ENCODE measurements at places on chromosomes 2 and 18.

- DNase-seq, result no peak
These were observed 1.6 kb downstream of the INHBB start for GRCh38 chr2:120347396-120348060.

DNA sequence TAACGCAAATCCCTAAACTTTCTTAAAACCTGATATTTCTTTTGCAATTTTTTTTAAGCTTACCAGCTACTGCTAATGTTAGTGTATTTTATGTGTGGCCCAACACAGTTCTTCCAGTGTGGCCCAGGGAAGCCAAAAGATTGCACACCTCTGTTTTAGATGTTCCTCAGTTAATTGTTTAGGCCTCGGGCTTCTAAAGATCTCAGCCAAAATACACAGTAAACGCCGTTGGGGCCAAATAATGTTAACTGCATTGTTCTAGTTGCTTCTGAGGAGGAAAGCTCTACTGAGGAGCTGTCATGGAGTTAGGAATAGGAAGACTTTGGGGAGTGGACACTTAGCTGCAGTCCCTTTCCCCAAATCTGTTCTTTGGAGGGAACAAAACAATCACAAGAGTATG lies 2.0 kb downstream of the HSPE1 start:
- DNase-seq, result no peak

- no peak for DNase-seq
These were observed 92.7 kb downstream of the WDSUB1 start for GRCh38 chr2:159193791-159194190.

DNA sequence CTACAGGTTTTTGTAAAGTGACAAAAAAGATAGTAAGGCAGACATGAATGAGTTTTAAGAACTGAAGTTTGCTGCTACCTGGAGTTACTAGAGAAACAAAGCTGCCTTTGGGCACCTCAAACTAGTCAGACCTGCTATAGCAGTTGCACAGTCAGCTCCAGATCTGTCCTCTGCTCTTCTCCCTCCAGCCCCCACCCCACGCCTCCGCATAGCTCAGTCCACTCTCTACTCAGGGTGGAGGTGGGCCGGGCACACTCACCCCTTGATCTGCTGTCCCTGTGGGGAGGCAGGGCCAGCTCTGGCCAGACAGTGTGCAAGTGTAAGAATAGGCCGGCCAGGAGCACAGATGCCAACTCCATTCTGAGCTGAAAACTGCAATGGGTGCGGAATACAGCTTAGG lies 4.1 kb downstream of the SERTAD2 start:
- DNase-seq, result no peak

DNA sequence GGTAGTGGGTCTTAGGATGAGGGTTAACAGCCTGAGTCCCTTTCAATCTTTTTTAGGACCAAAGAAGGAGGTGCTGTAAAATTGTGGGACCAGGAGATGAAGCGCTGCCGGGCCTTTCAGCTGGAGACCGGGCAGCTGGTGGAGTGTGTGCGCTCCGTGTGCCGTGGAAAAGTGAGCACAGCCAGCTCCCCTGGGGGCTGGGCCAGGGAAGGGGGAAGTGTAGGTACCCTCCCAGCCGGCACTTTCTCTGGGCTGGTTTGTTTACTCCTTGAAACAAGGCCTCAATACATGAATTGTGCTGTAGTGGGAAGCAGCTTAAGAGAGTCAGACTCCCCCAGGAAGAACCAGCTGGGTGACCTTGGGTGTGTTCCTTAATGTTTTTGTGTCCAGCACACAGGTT lies 90.1 kb downstream of the RTN4 start:
- no peak for DNase-seq

DNA sequence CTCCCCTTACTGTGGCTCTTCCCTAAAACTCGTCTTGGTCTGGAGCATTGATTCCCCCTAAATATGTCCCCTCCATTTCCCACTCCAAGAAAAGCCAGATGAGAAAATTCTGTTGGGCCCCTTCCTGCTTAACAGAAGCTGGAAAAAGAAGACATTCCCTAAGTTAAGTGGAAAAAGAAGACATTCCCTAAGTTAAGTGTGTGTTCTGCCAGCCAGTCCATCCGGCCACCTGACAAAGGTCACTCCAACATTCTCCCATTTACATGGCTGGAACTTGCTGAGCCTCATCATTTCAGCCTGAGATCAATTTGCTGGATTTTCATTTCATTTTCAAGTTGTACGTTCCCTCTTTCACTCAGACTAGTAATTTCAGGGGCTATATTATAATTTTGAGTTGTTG lies 52.0 kb downstream of the LYPD1 start:
- DNase-seq, result no peak

- DNase-seq, result no peak
These were observed 41.8 kb upstream of the ASPRV1 start for GRCh38 chr2:70003093-70003830.

- peak; percentile 49 for DNase-seq
These were observed 3.5 kb upstream of the TUBB6 start for GRCh38 chr18:12304351-12305210.

- DNase-seq, result peak; percentile 72
These were observed 107.3 kb upstream of the MGAT5 start for GRCh38 chr2:134146620-134147019.

GRCh38 chr18:28963481-28963880 lies 786.6 kb upstream of the CDH2 start:
- peak; percentile 11 for DNase-seq

DNA sequence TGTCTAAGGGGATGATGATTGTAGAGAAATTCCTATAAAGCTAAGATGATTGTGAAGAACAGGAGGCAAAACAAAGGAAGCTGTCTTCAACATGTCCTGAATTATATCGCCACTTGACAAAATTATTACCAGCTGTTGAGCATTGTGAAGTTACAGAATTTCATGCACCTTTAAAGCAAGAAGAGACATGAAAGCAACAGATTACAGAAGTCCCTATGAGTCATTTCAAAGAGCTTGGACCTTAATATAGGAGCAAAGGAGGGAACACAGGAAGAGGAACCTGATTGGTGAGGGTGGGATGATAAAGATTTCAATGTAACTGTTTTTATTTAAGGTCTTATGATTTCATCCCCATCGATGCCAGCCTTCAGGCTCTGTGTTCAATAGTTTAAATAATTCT lies 526.9 kb upstream of the HNMT start:
- no peak for DNase-seq

GRCh38 chr2:118844261-118845004 lies 3.0 kb downstream of the EN1 start:
- no peak for DNase-seq

- no peak for DNase-seq
These were observed 326.2 kb upstream of the LRATD1 start for GRCh38 chr2:14306268-14306861.

DNA sequence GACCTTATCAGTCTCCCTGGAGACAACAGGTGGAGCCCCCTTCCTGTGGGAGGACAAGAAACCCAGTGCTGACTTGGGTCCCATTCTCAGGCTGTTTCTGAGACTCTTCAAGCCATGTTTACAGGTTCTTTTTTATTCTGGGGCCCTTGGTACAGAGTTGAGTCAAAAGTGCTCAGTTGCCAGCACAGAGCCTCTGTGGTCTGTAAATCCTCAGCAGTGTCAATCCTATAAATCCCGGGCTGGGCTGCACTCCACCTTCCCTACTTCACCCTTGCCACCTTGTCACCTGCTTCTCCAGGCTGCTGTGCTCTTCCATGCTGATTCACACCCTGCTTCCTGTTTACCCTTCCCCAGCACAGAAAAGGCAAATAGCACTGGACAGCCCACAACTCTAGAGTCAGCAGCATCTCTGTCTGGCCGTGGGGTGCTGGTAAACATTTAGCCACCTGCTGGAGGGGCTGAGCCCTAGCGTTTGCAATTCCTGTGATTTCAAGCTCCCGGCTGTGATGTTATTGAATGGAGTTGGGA lies 74.7 kb downstream of the TNFRSF11A start:
- DNase-seq, result no peak

- DNase-seq, result no peak
These were observed 40.5 kb downstream of the MYO3B start for GRCh38 chr2:170218456-170218855.

GRCh38 chr18:10946058-10946457 lies 203.3 kb downstream of the PIEZO2 start:
- no peak for DNase-seq

DNA sequence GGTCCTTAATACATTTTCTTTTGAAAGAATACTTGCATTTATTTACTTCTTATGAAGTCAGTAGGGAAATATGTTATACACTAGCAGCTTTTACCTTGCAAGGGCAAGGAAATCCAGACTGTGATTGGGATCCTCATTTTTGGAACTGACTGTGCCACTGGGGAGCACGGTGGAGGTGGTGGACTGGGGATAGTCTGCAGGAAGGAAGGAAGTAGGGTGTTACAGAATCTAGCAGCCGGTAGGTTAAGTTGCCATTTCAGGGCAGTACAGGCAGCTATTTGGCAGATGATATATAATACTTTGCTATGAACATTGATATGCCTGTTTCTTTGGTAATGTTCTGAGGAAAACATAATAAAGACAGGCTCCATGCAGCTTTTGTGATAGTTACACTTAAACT lies 238.3 kb downstream of the PHLPP1 start:
- DNase-seq, result no peak

DNA sequence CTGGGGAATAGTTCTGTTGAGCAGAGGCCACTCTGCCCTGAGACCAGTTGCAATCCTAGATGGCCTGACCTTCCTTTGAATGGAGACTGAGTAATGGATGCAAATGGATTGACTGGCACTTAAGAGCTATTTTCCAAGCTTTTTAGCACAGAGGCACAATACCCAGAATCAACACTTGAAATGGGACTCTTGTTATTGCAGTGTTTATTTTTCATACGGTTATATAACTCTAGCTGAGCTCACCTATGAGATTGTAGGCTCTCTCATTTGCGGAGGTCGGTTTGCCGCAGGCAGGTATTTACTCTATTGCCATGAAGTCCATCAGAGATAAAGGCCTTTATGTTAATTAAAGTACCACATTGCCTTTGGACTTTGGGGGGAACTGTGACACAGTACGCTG lies 422.3 kb upstream of the CELF4 start:
- DNase-seq, result no peak

DNA sequence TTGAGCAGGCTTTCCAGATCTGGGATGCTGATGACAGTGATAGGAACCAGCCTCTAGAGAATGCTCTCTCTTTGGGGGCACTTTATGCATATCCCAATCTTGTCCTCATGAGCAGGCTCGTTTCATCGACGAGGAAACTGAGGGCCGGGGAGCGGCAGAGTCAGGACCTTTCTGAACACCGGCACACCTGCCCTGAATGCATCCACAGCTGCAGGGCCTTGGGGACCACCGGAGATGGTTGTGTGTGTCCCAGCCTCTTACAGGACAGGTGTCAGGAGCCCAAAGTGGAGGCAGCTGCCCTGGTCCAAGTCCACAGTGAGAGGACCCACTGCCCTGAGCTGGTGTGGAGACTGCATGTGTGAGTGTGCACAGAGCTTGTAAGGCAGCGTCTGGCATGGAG lies 47.6 kb upstream of the FAHD2A start:
- DNase-seq, result no peak

- no peak for DNase-seq
These were observed 387.1 kb downstream of the RND3 start for GRCh38 chr2:150100336-150100735.

GRCh38 chr2:216108310-216108966 lies 710 bp upstream of the XRCC5 start:
- DNase-seq, result no peak

DNA sequence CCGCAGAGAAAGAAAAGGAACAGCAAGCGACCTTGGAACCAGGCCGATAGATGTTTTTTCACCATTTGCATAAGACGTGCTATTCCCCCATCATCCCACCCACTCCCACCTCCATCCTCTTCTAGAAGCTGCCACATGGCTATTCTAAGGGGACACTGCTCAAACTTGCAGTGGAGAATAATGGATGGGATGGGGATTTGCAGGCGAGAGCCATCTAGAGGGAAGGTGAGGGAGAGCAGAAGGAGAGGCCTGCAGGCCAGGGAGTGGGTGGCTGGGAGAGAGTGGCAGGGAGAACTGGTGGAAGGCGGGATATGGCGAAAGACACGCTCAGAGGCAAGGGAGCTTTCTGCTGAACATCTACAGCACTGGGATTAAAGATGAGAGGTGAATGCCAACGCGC lies 84.9 kb downstream of the MAPK4 start:
- no peak for DNase-seq

DNA sequence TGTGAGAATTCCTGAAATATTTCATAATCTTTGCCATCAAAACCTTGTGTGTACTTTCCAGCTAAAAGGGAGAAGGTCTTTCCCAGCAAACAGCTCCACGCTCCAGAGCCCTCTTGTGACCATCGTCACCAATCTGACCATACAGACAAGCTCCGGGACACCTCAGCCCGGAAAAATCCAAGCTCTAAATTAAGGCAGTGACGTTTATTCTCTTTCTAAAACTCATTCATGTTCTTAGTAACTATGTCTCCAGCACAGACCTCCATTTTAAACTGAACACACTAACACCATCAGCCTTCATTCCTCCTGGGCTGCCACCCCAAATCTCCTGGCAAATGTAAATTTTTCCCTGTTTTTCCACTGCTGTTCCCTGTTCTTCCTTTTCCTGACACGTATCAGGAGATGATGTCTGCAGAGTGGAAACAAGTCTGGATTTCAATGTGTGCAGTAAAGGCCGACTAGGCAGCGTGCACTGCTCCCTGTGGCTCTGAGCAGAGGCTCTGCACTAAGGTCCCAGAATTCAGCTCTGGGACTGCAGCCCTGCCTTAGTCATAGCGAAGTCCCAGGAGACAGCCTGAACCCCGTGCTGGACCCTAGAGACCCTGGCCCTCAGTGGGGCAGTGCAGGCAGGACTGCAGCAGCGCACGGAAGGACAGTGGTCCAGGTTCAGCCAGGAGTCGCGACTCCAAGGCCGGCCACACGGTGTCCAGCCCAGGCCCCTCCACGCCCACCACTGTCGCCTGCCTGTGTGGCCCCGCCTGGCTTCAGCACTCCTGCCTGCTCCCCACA lies 452.5 kb upstream of the SALL3 start:
- no peak for DNase-seq

DNA sequence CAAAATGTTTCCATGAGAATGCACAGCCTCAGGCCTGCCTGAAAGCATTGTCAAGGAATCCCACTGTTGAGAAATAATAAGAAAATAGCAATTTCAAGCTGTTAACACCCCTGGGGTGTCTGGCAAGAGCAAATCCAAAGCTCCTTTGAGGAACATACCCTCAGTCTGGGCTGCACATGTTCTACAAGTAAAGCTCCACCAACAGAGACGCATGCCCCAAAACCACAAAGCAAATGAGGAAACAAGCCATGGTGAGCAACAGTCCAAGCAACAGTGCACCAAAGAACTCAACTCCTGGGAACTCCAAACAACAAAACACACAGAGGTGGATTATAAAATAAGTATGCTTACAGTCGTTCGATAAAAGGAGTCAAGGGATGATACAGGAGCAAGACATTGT lies 40.3 kb downstream of the CYP27C1 start:
- DNase-seq, result no peak
